ENCODE measurements at places on chromosomes 2 and 18.

GRCh38 chr2:147389218-147389617 lies 455.6 kb upstream of the ACVR2A start:
- no peak for DNase-seq

GRCh38 chr2:124437811-124438210 lies 412.7 kb downstream of the CNTNAP5 start:
- no peak for DNase-seq

GRCh38 chr2:112147382-112148168 lies 9.4 kb downstream of the FBLN7 start:
- no peak for DNase-seq

DNA sequence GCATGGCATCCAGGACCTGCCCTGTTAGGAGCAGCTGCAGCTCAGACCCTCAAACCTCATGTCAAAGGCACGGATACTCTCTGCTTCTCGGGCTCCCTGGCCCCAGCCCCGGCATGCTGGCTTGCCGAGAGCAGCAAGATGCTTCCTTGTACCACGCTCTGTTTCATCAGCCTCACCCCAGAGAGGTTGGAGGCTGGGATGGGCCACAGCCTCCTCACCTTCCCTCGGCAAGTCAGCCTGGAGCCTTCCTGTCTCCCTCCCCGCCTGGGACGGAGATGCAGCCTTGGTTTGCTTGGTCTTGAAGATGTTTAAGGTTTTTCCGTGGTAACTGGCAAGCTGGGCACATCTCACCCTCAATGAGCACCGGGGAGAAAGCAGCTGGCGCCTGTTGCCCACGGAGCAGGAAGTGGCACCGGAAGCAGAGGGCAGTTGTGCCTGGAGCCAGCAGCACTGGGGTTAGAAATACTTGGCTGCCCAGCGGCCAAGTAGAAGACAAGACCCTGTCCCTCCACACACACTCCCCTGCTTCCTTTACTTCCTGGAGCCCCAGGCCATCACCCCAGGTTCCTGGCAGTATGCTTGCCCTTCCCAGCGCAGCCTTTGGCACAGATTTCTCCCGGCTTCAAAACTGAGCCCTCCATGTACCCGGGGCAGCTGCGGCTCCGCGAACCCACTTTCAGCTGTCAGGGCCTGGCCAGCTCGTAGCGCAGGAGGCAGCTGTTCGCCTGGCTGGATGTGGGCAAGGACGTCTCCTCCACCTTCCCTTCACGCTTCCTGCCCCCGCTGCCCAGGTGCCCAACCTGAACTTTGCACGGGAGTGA lies 17.4 kb downstream of the FBLN7 start:
- DNase-seq = no peak

DNA sequence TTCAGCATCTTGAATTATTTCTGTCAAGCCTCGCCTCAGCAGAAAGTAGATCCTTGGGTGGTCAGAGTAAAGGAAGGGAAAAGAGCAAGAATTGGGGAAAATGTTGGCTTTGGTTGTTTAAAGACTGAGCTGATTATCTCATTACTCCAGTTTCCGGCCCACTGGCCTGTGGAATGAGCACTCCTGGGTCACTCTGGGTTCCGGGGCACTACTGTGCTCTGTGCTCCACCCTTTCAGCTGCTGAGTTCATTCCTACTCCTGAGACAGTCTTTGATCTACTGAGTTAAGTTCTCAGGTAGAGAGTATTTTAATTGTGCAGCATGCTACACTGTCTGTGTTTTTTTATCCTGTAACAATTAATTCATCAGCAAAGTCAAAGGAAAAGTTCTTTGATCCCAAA lies 427.7 kb downstream of the CDH2 start:
- DNase-seq = no peak

- no peak for DNase-seq
Measured at GRCh38 chr2:197571627-197572271, 55.9 kb downstream of the MOB4 start.

DNA sequence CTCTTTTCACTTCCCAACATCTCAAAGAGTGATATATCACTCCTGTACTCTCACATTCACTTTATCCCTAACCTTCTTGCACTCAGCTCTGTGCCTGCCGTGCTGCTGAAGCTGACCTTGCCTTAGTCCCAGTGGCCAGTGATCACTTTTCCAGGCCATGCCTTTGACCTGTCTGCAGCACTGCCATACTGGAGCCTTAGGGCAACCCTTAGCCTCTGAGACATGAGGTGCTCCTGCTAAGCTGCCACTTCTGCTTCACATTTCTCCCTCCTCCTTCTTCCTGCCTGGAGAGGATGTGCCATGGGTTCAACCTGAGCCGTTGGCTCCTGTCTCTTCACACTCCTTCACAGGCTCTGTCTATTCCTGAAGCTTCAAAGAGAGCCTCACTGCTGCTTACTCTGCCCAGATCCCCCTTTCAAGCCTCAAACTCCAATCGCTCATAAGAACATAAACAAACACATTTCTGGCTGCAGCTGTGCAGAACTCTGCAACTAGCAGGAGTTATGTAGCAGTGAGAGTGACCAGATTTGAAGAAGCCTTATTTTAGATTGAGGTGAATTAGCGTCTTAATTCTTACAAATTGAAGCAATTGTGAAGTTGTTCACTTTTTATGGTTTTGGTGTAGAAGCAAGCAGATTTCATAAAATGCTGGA lies 716.2 kb upstream of the FANCL start:
- DNase-seq = no peak

DNA sequence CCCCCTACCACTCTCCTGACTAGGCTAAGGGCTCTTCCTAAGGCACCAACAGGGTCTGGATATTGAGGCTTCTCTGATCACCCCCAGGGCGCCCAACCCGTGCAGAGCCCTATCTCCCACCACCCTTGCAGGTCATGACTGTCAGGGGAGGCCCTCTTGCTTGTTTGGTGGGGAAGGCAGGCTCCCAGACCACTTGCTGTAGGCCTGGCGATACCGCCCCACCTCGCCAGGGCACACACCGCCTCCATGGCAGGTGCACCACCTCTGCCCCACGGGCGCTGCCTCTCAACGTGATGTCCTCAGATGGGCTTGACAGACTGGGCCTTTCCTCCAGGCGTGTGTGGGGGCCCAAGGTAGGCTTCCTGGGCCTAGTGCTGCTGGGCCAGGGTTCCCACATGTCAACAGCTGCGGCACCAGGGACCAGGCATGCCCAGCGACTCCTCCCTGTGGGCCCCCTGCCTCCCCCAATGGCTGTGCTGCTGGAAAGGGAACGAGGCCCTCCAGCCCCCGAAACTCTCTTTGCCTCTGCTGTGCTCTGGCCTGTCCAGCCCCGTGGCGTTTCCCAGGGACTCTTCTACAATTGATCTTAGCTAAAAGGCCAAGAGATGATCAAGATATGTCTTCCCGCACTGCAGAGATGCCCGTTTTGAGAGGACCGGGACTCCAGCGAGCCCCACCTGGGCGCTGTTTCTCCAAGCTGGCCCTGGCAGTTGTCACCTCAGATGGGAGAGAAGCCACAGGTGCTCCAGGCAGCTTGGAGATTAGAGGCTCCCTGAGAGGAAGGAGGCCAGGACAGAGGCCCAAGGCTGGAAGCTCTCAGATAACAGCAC lies 7.5 kb downstream of the NPPC start:
- DNase-seq = no peak

GRCh38 chr2:74501335-74502071 lies 2.1 kb upstream of the LBX2 start:
- no peak for DNase-seq

GRCh38 chr18:31533236-31533635 lies 35.3 kb downstream of the DSG2 start:
- no peak for DNase-seq

DNA sequence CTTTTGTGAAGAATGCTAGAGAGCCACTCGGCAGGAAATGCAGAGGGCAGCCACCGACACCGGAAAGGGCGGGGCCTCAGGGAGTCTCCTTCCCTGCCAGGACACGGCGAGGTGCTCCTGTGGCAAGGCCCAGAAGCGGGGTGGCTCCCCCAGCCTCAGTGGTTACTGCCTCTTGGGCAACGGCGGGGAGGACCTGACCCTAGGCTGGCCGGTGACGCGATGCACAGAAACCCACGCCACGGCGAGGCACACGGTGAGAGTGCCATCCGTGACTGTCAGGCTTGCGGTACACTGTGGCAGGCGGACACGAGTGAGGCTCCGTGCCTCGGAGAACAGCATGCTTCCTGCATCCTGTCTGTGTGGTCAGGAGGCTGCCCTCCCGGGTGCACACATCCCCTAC lies 47.8 kb downstream of the ZAP70 start:
- DNase-seq = peak; percentile 29

DNA sequence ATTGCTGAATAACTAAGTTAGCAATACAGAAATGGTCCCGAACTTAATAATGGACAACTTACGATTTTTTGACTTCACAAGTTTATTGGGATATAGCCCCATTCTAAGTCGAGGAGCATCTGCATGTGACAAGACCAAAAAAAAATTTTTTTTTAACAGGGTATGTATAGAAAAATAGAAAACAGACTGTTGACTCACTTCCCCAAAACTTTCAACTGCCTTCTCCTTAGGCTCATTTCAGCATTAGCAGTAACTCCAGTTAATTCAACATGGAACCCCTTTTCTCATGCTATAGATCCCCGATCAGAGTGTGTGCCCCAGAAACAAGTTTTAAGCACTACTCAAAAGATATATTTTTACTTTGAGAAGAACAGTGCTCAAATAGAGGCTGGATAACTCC lies 5.4 kb downstream of the CD302 start:
- no peak for DNase-seq

GRCh38 chr2:200274116-200275075 lies 32.1 kb upstream of the SPATS2L start:
- DNase-seq = no peak

DNA sequence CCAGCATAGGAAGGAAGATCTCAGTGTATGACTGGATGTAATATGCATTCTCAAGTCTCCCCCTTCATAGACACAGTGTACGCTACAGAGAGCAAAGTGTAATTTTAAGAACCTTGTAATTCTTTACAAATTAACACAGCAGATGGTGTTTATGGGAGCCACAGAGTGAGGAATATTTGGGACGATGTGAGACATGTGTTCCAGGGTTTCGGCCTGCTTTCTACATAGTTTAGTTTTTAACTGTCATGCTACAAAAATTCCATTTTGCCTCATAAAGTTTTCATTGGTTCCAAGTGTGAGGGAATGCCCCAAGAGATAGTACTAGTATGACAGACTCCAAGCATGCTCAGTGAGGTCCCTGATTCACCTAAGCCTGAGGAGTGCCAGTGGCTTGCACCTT lies 76.2 kb upstream of the LRRTM1 start:
- no peak for DNase-seq

DNA sequence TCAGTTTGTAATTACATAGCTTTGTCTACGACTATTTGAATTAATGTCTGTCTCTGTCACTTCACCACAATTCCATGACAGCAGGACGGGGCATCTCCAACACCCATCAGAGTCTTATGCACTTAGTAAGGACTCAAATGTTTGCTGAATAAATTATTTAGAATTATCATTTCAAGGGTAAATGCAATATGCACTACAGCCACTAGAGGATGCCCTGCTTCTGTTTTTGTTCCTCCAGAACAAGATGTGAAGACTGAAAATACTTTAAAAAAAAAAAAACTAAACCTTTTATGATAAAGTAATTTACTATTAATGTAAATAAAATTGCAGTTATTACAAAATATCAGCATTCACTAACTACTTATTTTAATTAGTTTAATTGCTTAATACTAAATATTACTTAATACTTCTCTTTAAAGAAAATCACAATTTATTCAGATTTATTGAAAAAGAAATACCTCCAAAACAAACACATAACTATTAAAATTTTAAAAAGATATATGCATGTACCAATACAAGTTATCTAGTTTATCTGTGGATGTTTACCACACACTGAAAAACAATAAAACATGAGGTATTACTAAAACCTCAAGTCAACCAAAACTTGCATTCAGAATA lies 3.2 kb downstream of the PIGN start:
- no peak for DNase-seq

DNA sequence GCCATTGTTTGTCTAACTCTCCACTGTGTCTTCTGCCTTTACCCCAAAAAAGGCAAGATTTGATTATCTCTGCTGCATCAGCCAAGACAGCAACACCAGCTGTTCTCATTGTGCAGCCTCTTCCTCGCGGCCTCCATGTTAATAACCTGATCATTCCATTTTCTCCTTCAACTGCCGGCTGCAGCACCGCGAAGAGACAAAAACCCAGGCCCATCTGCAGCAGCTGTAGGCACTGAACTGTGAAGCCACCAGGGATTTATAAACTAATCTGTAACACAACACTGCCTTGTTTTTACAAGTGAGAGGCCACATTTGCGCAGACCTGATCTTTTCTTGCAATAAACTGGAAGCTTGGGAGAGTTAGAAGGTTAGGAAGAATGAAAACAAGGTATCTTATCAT lies 147.8 kb downstream of the SATB2 start:
- DNase-seq = no peak

DNA sequence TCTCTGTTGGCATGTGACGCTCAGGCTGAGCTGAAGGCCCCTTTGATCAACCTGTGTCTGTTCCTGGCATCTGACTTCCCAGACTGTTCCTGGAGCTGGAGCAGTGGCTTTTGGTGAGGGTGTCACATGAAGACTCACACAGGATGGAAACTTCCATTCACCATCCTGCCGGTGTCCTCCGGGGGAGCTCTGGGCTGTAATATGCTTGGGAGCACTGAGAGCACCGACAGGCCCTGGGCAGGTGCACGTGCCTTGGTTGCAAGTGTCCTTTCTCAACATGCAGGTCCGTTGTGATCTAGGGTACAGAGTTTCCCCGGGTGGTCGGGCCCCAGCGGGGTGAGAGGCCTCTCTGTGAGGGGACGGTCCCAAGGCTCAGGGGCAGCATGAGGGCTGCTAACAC lies 24.8 kb upstream of the GBX2 start:
- no peak for DNase-seq

DNA sequence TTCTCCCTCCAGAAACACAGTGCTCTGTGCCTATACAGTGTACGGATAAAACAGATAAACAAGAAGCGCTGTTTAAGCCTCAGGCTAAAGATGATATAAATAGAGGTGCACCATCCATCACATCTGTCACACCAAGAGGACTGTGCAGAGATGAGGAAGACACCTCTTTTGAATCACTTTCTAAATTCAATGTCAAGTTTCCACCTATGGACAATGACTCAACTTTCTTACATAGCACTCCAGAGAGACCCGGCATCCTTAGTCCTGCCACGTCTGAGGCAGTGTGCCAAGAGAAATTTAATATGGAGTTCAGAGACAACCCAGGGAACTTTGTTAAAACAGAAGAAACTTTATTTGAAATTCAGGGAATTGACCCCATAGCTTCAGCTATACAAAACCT lies 70.7 kb downstream of the TANK start:
- DNase-seq = no peak

- no peak for DNase-seq
Measured at GRCh38 chr2:71700658-71701397, 247.5 kb downstream of the DYSF start.

GRCh38 chr2:40168032-40168431 lies 283.9 kb downstream of the SLC8A1 start:
- DNase-seq = no peak

GRCh38 chr2:127305990-127306585 lies 12.1 kb upstream of the ERCC3 start:
- no peak for DNase-seq

Measured in T-helper 22 cell (primary cell).